ENCODE measurements at places on chromosomes 5 and 9.
A peak's percentile ranks its signal among the peaks of the same experiment; 100 is the strongest.

DNA sequence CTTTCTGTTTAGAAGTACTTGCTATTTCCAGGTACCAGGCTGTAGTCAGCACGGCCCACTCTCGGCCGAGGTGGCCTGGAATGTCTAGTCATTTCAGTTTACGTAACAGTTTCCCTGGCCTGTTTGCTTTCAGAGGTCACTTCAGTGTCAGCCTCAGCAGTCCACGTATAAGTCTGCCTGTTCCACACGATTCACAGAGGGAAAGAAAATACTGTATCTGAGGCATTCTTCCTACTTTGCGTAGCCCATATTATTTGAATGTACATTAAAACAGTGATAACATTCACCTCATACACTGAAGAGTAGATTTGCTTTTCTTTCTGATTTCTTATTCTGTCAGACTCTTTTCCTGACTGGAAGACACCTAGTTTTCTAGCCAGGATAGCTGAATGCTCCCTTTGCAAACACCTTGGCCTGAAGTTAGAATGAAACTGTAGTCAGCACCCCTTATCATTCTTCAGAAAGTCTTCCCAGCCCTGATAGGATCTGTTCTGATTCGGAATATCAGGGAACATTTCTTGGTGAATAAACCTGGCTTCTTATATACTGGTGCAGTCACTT is 140.9 kb downstream of the AOPEP start:
- peak; percentile 65 for DNase-seq

GRCh38 chr5:53944981-53945380 is 365.4 kb downstream of the ARL15 start:
- DNase-seq = no peak

DNA sequence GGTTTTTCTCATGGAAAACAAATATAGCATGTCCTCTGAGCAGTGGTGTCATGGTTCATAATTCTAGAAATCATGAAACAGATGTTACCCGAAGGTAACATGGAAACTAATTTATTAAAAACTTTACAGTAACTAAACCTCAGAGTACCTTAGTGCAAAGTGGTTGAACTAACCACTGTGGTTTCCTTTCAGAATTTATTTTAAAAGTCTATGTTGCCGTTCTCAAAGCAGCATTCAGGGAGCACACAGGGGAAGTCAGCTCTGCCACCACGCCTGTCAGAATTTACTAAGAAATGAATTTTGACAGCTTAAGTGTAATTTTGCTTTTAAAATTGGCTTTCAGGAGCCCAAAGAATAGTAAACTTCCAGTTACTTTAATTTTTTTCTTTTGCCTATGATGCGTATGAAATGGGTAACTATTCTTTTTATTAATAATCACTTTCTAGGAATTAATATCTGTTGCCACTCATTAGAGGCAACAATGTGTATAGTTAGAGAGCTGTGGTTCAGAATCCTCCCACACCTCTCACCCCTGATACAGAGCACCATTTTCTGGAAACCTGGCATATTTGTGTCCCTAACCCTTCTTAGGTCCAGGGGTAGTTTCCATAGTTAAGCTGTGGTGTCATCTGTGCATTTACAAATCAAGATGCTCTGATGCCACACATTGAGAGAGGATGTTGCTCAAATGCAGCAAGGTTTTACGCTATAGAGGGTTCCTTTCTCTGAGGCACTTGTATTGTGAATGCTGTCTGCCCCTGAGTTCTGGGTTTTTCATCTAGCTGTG is 202.6 kb downstream of the ZSWIM6 start:
- no peak for DNase-seq

DNA sequence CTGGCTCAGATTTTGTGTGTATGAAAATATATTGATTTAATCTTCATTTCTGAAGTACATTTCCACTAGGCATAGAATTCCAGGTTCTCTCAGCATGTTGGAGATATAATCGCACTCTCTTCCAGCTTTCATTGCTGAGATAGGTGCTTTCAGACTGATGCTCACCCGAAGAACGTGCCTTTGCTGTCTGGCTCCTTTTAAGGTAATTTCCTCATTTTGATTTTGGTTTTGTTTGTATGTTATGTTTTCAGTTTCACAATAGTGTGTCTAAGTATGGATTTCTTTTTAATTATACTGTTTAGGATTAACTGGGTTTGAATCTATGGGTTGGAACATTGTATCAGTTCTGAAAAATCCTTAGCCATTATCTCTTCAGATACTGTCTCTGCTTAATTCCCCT is 132.0 kb upstream of the NFIB start:
- no peak for DNase-seq

GRCh38 chr5:157172403-157172802 is 6.3 kb upstream of the GARIN3 start:
- no peak for DNase-seq

GRCh38 chr5:43555895-43556606 is 826 bp downstream of the PAIP1 start:
- DNase-seq = no peak

DNA sequence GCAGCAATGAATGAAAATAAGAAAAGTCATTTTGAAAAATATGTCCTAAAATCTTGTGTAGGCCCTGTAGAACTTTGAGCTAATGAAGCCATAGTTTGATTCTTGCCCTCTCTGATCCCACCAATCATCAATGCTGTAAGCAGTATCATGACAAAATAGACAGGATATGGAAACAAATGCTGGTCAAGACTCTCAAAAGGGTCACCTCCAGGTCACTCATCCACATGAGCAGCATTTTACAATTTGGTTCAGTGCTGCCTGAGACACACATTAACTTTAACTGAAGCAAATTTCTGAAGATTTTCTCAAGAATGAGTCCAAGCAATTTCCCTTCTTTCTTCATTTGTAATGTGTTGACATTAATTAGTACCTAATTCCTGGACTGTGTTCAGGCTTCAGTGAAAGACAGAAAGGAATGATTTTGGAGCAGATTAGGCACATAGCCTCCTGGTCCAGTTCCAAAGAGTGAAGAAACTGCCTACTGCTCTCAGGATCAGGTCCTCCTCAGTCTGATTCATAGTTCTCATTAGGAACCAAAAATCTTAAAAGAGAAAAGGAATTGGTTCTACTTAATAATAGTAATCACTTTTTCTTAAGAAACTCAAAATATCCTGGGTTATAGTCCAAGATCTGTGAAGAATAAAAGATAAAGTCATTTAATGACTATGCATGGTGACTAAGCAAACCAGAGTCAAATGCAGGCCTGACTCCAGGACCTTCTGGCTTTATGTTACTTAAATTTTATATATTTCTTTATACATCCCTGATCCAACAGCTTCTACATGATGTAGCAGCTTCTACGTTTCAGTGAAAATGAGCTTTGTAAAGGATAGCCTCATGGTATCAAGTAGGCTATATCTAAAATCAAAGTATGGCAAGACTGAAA is 192.1 kb upstream of the RGMB start:
- no peak for DNase-seq

DNA sequence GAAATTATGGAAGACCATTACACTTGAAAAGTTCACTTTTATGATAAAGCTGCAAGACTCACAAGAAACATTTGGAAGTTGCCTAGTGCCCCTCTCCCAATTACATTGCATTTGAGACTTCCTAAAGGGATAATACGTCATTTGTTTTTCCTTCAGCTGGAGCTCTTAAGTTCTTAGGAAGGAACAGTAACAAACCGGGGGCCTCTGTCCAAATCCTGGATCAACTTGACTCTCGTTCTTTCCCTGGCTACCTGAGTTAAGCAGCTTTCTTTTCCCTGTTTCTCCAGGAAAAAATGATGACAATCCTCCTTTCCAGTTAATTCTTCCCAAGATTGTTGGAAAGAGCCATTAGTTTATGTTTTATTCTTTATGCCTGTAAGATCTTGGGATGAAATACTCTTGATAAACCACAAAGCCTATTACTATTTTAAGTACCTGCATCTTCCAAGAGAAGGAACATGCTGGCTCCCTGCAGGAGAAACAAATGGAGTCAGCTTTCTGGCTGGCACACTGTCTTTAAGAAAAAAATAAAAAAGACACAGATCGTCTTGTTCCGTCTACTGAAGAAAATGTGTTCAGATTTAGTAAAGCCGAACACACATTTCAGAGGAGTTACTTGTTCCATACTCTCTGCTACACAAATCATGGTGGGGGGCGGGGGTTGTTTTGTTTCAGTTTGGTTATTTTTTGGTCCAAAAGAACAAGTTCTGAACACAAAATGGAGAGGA is 297.9 kb downstream of the EFNA5 start:
- no peak for DNase-seq

GRCh38 chr5:121263456-121263855 is 588.2 kb upstream of the FTMT start:
- DNase-seq = no peak

- DNase-seq = no peak
Observed at GRCh38 chr9:33177639-33178038, 10.5 kb upstream of the B4GALT1 start.

GRCh38 chr5:72956324-72957140 is 691 bp downstream of the FCHO2 start:
- DNase-seq = no peak

GRCh38 chr5:1961952-1962595 is 79.3 kb upstream of the IRX4 start:
- no peak for DNase-seq

DNA sequence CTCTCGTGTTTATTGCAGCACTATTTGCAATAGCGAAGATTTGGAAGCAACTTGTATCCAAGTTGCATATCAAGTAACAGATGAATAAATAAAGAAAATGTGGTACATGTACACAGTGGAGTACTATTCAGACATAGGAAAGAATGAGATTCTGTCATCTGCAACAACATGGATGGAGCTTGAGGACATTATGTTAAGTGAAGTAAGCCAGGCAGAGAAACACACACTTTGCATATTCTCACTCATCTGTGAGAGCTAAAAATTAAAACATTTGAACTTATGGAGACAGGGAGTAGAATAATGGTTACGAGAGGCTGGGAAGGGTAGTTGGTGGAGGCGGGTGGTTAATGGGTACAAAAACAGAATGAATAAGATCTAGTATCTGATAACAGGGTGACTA is 56.3 kb downstream of the COX7C start:
- DNase-seq = no peak

- DNase-seq = no peak
Observed at GRCh38 chr9:97237951-97238889, 69.2 kb upstream of the CCDC180 start.

GRCh38 chr5:45648744-45649143 is 47.4 kb downstream of the HCN1 start:
- DNase-seq = no peak

DNA sequence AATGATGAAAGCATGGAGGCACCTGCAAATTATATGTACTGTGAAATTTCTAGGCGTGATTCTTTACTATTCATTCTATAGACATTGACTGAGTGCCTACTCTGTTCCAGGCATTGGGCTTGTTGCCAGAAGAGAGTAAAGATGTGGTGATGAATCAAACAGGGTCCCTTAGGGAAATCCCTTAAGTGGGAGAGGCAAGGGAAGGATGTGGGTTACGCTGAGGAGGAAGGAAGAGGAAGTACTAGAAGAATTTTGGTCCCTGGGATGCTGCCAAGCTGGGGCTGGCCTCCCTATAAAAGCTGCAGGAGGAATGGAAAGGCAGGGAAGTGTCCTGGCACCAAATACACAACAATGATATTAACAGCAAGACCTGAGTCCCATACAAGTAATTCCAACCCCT is 76.7 kb upstream of the SPOCK1 start:
- DNase-seq = no peak

DNA sequence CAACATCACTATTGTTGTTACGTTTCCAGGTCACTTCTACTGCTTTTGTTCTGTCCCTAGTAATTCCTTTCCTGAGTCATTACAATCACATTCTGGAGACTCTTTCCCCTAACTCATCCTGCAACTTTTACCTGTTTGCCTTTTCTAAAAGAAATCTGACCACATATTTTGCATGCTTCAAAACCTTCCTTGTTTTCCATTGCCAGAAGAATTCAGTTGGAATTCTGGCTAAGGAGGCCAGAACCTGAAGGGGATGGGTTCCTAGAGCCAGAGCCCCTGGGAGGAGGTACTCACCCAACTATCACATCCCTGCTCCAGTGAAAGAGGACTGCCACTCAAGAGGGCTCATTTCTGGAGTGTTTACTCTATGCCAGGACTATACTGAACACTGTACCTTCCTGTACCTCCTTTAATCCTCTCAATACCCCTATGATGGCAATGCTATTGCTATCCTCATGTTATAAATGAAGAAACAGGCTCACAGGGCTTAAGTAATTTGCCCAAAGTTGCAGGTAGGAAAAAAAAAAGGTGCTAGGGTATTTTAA is 42.8 kb upstream of the MAST4 start:
- no peak for DNase-seq

GRCh38 chr9:18699764-18700163 is 225.8 kb downstream of the ADAMTSL1 start:
- DNase-seq = no peak

DNA sequence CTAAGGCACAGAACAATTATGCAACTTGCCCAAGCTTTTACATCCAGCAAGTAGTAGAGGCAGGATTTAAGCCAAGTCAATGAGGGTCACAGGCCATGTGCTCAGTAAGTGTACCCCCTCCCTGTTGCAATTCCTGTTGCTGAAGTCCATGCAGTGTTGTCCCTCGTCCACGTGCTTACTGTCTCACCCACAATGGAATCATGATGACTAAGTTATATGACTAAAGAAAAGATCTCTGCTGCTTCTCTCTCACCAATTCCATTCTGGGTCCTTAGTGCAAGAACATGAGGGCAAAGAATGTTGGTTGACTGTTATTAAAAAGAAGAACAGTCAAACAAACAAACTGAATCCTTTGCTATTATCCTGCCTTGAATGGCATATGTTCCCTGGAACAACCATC is 233.6 kb upstream of the SLC24A2 start:
- DNase-seq = no peak

GRCh38 chr5:64518793-64519192 is 13.0 kb downstream of the RGS7BP start:
- DNase-seq = no peak

GRCh38 chr9:36928670-36929349 is 105.3 kb downstream of the PAX5 start:
- DNase-seq = peak; percentile 27

DNA sequence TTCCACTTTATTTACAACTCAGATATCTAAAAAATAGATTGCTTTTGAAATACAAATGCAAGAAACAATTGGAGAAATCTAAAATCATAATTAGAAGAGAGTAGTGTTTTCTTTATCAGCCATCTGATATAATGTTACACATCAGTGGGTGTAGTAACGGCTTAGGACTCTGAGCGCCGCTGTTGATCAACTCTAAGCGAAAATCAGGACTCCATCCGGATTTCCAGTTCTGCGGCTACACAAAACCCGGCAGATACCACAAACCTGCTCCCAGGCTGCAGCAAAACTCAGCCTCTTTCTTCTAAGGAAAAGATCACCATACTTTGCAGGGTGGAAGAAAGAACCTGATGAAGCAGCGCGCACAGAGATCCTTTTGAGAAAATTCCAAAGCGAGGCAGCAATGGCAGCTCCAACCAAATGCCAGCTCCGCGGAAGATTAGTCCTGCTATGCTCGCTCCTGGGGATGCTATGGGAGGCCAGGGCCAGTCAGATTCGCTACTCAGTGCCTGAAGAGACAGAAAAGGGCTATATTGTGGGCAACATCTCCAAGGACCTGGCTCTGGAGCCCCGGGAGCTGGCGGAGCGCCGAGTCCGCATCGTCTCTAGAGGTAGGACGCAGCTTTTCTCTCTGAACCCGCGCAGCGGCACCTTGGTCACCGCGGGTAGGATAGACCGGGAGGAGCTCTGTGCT is at the start of gene PCDHGA9:
Gene PCDHGA9, plus strand, starts transcription at position 226 of the 691 bp plus-strand sequence. Its CDS starts 175 bp downstream, at position 401.
- no peak for DNase-seq

All from epithelial cell of prostate (primary cell).